Left lobe of liver (tissue), 2 donors: ENCODE measurements at places on chromosomes 7 and 10.

- DNase-seq, result no peak
These were observed 69.7 kb upstream of the ZNF804B start for GRCh38 chr7:88689821-88690220.

DNA sequence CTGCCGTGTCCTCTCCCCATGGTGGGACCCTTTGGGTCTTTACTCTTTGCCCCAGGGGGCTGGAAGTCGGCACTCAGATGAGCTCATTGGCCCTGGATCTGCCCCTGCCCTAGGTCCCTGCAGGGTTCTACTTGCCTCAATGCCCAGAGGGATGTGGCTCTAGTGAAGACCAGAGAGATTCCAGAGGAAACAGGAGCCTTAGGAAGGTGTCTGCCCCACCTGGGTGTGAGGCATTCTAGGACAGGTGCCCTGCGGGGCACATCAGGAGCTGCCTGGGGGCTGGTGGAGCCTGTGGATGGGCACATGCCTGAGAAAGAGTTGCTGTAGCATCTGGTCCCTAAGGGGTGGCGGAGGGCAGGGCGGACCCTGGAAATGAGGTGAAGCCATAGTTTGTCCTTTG lies 128.6 kb downstream of the ADCY1 start:
- peak; percentile 37 for DNase-seq

DNA sequence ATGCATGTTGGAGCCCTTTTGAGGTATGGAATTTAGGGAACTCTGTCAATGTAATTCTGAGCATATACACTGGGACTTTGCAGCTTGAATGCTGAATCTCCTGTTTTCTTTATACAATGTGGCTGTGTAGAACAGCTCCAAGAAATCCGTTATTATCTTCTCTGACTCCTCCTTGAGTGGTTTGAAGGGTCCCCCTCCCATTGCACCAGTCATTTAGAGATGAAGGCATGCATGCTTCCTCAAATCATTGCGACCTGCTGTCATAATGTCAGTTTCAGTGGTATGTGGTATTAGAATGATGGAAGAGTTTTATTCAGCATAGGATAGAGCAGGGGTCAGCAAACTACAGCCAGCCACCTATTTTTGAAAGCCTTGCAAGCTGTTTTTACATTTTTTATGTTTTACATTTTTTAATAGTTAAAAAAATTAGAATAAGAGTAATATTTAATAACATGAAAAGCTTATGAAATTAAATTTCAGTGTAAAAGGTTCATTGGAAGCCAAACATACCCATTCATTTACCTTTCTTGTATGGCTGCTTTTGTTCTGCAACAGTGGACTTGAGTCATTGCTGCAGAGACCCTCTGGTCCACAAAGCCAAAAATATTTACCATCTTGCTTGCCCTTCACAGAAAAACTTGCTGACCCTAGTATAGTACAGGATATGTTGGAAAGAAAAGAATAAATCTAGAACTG lies 8.1 kb downstream of the STK17A start:
- no peak for DNase-seq

- DNase-seq, result no peak
These were observed 65.2 kb downstream of the FAM185A start for GRCh38 chr7:102814025-102814471.

- DNase-seq, result no peak
These were observed 134.6 kb downstream of the GRM3 start for GRCh38 chr7:86778271-86778670.

GRCh38 chr10:57891201-57892006 lies 376.3 kb downstream of the IPMK start:
- DNase-seq, result peak; percentile 47

- peak; percentile 65 for DNase-seq
These were observed 119.4 kb downstream of the ST7 start for GRCh38 chr7:117072620-117073118.

- DNase-seq, result peak; percentile 56
These were observed 302.9 kb upstream of the PODXL start for GRCh38 chr7:131859147-131859821.

DNA sequence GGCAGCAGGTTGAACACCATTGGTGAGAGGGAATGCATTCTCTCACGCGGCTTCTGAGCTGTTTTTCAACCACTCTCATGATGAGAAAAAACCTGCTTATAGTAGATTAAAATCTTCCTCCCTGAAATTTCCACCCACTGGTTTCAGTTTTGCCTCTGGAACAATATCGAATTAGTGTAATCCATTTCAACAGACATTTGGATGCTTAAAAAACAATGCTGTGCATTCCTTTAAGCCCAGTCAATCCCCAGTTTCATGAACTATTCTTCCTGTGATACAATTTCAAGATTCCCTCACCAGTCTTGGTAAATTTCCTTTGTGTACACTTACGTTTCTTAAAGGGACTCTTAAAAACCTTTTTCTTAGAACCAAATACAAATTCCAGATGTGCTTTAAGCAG lies 89.6 kb downstream of the ITIH5 start:
- no peak for DNase-seq

- DNase-seq, result no peak
These were observed 76.3 kb upstream of the CUX1 start for GRCh38 chr7:101740981-101741725.

- DNase-seq, result no peak
These were observed 16.9 kb downstream of the SMURF1 start for GRCh38 chr7:99126921-99127553.

DNA sequence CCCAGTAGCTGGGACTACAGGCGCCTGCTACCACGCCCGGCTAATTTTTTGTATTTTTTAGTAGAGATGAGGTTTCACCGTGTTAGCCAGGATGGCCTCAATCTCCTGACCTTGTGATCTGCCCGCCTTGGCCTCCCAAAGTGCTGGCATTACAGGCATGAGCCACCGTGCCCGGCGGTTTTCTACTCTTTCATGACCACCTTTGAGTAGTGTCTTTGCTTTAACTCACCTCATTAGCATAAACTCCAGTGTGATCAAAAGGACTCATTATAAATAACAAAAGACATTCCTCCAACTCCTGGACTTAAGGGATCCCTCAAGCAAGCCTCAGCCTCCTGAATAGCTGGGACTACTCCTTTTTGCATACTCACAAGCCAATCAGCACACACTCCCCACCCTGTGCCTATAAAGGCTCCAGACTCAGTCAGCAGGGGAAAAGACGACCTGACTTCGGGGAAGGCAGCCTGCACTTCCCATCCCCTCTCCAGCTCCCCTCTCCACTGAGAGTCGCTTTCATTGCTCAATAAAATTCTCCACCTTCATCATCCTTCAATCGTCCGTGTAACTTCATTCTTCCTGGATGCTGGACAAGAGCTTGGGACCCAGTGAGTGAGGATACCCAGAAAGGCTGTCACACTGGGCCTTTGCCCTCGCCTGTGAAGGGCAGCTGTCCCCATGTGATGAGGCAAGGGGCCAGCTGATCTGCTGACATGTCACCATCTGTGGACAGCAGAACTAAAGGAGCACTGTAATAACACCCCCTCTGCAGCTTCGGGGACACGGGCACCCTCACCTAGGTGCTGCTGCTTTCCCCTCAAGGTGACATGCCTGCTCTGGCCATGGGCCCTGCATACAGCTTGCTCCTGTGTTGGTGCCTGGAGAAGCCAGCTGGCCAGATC lies 35.0 kb upstream of the EIF4H start:
- no peak for DNase-seq

DNA sequence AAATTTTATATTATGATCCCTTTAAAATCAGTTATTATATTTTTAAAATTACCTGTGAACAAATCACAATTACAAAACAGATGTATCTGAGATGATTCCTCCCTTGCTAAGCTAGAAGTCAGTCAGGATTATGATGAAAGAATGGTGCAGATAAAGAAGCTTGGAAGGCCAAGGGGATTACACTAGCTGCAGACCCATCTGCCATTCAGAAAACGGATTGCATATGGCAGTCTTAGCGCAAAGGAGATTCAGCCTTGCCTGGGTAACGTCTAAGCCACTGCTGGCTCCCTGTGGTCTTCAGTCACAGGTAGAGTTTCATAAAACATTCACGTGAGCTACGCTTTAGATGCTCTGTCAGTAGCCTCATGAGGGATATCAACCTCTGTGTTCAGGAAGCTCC lies 222.2 kb downstream of the POU6F2 start:
- no peak for DNase-seq

DNA sequence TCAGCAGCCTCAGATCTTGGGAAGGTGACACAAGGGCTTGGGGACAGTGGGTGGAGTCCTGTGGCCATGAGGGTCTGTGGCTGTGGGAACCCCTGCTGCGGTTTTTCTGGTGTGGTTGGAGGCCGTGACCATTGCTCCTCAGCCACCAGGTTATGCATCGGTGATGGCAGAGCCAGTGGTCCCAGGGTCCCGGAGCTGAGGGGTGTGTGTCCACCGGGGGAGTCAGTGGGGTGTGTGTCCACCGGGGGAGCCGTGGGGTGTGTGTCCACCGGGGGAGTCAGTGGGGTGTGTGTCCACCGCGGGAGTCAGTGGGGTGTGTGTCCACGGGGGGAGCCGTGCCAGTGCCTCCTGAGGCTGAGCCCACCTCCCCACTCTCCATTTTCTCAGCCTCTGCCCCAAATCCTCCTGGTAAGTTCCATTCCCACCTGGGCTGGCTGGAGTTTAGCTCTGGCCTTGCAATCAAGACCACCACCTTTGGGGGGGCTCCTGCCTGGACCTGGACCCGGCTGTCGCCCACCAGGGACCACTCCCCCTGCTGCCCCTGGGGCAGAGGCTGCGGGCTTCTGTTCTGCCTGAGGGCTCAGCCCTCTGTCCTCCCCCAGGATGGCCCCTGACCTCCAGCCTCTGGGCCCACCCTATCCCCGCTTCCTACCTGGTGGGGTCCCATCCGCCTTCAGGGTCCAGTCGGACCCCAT lies 143.5 kb downstream of the ELFN1 start:
- no peak for DNase-seq

GRCh38 chr7:92665926-92666325 lies 75.7 kb upstream of the FAM133B start:
- DNase-seq, result no peak

GRCh38 chr7:47392241-47392759 lies 189.6 kb downstream of the TNS3 start:
- DNase-seq, result no peak

GRCh38 chr7:26307226-26307625 lies 15.6 kb downstream of the SNX10 start:
- no peak for DNase-seq

- DNase-seq, result no peak
These were observed 1.1 kb upstream of the DDX21 start for GRCh38 chr10:68954904-68955303.

DNA sequence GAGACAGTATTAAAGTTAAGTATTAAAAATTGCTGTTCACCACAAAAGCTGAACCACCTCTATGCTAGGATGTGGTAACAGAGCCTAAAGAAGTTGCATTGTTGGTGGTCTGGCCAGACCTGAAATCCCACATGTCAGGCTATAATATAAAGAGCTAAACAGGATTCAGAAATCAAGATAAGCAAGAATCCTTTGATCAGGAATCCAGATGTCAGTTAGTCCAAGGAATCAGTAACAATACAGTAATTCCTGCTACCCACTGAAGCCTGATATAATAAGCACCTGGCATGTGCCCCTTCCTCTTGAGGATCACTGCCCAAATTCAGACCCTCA lies 48.9 kb downstream of the ZNF277 start:
- DNase-seq, result no peak
